ENCODE measurements at places on chromosomes 3 and 15.
A peak's percentile ranks its signal among the peaks of the same experiment; 100 is the strongest.

GRCh38 chr3:190739641-190740185, 122.8 kb downstream of the GMNC start:
- no peak for DNase-seq

DNA sequence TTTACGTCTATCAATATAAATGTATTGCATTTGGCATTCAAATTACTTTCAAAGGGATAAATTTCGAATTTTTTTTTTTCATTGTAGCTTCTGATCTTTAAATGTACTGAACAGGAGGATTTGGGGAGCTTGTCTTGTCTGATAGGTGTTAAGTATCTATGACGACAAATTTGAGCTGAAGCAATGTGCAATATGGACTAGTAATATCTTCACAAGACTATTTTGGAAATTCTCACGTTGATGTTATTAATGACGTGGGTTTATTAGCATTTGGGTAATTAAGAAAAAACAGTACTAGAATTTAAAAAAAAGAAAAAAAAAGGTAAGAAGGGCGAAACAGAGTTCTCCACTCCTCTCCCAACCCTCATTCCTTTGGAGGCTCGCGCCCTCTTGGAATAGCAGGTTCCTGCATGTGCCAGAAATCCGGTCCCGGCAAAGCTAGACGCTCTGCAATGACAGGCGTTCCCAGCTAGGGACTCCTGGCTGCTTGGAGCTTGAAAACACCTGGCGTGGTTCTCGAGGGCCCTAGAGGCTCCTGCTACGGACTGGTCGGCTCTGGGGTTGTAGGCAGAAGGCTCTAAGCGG, 648 bp upstream of the P2RY1 start:
- no peak for DNase-seq

- DNase-seq: no peak
These were observed 240.9 kb upstream of the EIF1B start for GRCh38 chr3:40068636-40069035.

DNA sequence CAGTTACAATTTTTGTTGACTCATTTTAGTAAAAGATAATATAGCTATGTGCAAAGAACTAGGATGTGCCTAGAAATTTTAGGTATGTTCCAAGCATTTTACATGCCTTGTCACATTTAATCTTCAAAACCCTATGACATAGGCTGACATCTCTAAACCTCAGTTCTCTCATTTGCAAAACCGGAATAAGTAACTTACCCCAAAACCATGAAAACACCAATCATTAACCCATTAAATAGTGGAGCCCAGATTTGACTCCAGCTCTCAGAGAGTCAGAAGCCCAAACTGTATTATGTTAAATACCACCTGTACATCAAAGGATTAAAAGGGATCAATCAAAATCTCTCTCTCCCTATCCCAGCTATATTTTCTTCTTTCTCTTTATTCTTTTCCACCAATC, 36.6 kb downstream of the GSK3B start:
- peak; percentile 9 for DNase-seq

- DNase-seq: no peak
These were observed 71.5 kb downstream of the FAM174B start for GRCh38 chr15:92584105-92584504.

GRCh38 chr3:47424434-47425382, 43.9 kb downstream of the PTPN23 start:
- DNase-seq: no peak

DNA sequence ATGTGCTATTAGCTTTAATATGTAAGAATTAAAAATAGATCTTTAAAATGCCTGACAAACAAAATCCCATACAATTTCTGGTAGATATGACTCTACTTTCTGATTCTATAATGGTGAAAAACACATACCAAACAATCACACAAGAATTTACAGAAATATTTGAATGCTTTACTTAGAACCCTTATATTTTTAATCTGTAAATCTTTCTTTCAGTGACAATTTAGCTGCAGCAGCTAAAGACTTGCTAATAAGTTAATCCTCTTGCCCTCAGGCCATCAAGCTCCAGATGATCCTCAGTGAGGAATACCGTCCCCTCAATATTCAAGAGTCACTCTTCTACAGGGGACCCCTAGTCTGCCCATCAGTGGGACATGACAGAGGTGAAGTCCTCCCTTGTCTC, 55.6 kb downstream of the C3orf80 start:
- DNase-seq: no peak

DNA sequence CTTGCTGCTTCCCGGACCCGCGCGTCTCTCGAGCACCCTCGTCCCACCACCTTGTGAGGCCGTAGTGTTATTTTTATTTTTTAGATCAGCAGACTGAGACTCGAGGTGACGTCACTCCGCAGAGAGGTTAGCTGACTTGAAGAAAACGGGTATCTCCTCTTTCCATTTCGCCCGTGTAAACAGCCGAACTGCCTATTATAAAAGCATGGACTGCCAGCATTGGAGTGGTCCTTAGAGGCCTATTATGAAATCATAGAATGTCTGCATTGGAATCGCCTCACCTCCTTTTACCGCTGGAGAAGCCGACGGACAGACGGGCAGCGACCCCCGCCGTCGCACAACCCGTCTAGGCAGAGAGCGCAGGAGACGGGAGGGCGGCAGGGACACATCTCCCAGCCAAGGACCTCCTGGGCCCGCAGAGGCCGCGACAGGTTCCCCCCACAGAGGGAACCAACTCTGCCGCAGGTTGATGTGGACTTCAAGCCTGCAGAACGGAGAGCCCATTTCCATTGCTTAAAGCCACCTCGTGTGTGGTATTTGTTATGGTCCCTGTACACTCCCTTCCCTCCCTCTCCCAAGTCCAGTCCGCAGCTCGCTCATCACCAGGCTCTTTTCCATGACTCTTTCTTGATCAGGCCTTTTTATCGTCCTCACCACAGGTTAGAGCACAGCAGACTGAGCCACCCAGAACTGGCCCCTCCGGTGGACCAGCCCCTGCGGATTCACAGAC, 540 bp upstream of the PPP1R2 start:
- no peak for DNase-seq

DNA sequence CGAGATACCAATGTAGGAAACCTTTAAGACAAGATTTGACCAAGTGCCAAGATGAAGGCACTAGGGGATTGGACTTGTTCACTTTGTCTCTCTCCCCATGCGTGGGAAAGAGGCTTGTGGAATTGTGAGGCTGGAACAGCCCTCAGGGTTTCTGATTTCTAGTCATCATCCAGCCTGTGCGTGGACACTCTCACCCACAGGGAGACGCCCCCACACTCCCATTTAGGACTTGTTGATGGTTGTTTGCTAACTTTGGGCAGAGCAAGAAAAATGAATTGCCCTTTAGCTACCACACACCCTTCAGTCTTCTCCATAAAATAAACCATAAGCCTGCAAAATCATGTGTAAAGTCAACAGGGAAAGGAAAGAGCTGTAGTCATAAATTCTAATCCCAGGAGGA, 18.4 kb downstream of the ACKR2 start:
- DNase-seq: no peak

GRCh38 chr3:30644615-30645014, 38.2 kb downstream of the TGFBR2 start:
- DNase-seq: no peak

DNA sequence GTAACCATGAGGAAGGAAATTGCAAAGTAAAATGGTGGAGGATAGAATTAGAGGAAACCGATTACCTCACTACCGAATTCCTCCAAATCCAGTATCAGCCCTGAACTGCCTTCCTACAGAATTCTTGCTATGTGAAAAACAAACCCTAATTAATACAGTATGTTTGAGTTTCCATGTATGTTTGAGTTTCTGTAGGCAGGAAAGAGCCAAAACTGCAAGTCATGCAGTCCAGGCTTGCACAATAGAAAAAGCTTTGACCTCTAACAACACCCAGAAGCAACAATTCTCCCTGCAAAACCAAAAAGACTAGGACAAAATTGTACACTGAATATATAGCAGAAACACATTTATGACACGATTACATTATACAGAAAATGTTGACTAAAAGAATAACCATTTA, 614.8 kb downstream of the DIPK2A start:
- DNase-seq: no peak

GRCh38 chr3:193980326-193980725, 155.6 kb upstream of the HES1 start:
- DNase-seq: no peak

DNA sequence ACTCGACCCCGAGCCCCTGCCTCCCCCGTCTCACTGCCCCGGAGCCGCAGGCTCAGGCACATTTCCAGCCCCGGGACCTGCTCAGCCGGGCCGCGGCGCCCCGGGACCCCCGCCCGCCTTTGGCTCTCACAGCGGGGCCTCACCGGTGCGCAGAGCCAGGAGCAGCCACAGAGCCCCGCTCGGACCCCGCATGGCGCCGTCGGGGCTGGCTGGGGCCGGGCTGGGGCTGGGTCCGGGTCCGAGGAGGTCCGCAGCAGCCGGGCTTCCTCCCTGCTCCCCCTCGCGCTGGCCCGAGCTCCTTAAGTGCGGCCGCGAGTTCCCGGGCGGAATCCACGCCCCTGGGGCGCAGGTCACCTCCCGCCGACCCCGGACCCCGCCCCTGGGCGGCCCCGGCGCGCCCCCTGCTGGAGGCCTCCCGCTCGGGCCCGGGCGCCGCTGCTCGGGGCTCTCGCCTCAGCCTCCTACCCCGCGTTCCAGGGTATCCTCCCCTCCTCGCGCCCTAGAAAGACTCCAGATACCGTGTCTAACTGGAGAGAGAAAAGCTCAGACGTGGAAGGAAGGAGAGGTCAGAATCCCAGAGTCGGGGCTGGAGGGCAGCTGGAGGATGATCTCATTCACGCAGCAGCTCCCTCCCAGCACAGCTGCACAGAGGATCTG, at the start of gene MELTF:
Gene MELTF (minus strand): TSS at position 307 of the 657 bp plus-strand sequence. CDS start 115 bp downstream, at position 192.
- DNase-seq: peak; percentile 98

DNA sequence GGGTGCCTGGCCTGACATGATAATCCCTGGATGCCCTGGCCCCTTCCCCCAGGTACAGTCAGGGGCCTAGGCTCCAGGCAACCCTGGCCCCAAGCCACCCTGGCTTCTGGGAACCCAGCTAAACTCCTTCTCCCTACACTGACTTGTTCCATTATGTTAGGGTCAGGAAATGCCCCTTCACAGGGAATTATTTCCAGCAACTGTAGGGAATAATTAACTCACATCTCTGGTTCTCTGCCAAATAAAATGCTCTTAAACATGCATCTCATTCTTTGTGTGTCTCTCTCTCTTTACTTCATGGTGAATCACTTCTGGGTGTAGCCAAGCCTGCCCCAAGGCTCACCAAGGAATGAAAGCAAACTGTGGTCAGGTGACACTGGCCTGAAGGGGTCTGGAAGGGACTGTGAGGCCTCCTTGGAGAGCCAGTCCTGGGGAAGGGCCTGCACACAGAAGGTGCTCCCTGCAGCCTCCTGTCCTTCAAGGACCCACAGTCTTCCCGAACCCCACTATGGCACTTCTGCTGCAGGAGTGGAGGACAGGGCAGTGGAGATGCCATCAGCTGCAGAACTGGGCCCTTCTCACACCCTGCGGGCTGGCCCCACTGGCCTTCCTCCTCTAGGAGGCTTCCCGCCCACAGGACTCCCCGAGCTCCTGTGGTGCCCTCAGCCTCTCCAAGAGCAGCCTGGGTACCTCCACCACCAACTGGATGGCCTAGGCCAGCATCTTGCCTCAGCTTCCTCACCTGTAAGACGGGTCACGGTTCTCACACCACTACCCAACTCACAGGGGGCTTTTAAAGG, 17.6 kb downstream of the TKT start:
- no peak for DNase-seq

- DNase-seq: no peak
These were observed 6.0 kb downstream of the AMIGO3 start for GRCh38 chr3:49713336-49714105.

GRCh38 chr3:33690341-33690740, 27.7 kb downstream of the CLASP2 start:
- no peak for DNase-seq

DNA sequence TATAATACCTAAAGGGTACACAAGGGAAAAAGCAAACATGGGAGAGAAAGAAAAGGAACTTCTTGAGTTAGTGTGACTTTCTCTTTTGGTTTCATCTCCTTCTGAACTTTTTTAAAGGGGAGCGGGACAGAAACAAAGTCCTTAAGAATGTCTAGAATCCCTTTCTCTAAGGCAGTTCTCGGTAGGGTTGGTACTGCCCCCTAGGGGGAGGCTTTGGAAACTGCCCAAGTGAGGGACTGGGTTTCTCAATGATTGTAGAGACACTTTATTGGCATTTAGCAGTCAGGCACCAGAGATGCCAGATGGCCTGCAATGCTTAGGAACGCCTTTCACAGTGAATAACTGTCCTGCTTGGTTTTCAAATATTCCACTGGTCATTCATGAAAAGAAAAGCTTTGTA, 172.7 kb downstream of the WDR72 start:
- peak; percentile 17 for DNase-seq

DNA sequence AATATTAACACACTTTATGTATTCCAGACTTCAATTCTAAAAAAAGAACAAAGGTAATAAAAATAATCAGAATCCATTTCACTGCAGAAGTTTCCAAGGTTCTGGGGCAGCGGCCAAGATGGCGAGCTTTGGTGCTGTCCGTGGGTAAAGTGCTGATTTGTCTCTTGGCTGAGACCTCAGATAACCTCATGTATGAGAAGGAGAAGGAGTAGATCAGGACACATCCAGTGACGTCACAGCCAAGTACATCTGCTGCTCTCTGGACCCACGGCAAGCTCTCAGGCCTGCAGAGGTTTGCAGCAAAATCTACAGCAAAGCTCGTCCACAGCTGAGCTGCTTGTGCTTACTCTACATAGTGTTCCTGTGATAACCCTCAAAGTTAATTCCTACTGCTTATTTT, 165.7 kb downstream of the MAGI1 start:
- no peak for DNase-seq

- no peak for DNase-seq
These were observed 10.2 kb downstream of the TADA3 start for GRCh38 chr3:9781978-9782603.

DNA sequence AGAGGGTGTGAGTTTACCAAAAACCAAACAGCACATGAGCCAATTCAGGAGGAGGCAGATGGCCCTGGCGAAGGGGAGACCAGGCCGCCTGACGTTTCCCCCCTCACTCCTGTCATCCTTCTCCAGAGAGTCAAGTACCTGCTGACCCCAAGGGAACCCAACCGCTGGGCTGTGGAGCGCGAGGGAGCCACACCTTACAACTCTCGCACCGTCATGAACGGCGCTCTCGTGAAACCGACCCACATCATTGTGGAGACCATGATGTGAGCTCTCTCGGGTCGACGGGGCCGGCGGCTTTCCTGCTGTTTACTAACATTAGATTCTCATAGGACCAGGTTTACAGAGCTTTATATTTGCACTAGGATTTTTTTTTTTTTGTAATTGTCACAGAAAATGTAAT, 55.4 kb downstream of the GRIP2 start:
- no peak for DNase-seq

GRCh38 chr3:183824761-183825455, 469 bp downstream of the MAP6D1 start:
- DNase-seq: no peak
